ENCODE measurements at places on chromosomes 1 and 21. TPM values are rescaled to one million over a fixed set of nuclear protein-coding genes. Genes with fewer than 3 reads are reported as not detected.

LCE1A gene
- total RNA-seq: not detected

CD5L gene
- not detected for total RNA-seq

CR1L gene
- total RNA-seq: not detected

DNA sequence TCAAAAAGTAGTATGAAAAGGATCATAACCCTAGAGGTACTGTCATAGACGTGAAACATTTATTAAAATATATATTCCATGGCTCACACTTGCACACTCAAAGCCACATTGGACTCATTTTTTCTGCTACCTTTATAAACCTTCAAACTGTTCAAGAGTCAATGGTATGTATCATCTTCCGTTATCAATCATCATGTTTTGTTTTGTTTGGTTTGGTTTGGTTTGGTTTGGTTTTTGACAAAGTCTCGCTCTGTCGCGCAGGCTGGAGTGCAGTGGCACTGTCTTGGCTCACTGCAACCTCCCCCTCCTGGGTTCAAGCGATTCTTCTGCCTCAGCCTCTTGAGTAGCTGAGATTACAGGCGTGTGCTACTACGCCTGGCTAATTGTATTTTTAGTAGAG, 1.8 kb downstream of the IFNAR2 start:
- DNase-seq: no peak

GRCh38 chr1:22365331-22366295, 86.0 kb upstream of the ZBTB40 start:
- no peak for DNase-seq

TBCE gene
- 26.7 TPM for total RNA-seq

DNA sequence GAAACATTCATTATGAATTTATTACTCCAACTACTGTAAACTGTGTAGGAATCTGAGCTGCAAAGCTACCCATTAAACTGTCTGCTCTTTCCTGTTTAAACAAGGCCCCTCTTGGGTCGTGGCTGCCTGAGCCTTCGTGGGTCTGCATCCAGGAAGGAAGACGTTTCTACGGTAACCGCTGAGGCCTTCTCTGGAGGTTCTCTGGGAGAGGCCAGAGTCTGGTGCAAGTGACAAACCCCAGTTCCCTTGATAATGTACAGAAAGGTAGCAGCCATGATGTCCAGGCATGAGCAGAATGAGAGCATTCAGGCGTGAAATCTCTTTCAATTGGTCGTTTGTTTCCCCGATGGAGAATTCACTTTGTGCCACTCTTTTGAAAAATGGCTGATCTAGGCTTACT, 350.2 kb downstream of the PLPP3 start:
- no peak for DNase-seq

GRCh38 chr1:70038025-70038424, 167.4 kb downstream of the LRRC40 start:
- no peak for DNase-seq

- DNase-seq: peak; percentile 2
Measured at GRCh38 chr1:108053270-108054013, 88.5 kb upstream of the VAV3 start.

DNA sequence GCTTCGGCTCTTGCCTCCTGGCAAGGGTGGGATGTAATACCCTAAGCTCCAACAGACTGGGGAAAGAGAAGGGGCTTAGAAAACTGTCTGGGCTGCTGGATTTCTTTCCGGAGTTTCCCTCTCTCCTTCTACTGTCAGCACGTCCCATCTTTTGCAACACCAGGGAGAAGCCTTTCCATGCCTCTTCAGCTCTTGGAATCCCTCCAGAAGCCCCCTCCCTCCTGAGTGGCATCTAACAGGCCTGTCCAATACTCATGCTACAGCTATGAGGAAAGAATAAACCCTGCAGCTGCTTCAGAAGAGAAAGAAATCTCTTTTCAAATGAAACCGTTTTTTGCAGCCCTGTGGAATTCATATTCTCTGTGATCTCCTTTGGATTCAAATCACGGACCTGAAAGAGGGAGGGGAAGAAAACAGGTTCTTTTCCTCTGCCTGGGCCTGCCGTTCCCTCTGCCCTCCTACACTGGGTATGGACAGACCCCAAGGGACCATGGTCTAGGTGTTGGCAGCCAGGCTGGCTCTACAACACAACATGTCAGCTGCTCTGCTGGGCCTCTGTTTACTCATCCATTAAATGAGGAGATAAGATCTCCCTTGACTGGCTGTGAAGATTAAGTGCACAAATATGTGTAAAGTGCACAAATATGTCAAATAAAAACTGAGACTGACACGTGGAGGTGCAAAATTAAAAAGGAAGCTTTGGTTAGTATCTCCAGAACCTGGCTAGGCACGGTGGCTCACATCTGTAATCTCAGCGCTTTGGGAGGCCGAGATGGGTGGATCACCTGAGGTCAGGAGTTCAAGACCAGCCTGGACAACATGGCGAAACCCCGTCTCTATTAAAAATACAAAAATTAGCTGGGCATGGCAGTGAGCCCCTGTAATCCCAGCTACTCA, 6.0 kb upstream of the CAPN2 start:
- DNase-seq: peak; percentile 96

DNA sequence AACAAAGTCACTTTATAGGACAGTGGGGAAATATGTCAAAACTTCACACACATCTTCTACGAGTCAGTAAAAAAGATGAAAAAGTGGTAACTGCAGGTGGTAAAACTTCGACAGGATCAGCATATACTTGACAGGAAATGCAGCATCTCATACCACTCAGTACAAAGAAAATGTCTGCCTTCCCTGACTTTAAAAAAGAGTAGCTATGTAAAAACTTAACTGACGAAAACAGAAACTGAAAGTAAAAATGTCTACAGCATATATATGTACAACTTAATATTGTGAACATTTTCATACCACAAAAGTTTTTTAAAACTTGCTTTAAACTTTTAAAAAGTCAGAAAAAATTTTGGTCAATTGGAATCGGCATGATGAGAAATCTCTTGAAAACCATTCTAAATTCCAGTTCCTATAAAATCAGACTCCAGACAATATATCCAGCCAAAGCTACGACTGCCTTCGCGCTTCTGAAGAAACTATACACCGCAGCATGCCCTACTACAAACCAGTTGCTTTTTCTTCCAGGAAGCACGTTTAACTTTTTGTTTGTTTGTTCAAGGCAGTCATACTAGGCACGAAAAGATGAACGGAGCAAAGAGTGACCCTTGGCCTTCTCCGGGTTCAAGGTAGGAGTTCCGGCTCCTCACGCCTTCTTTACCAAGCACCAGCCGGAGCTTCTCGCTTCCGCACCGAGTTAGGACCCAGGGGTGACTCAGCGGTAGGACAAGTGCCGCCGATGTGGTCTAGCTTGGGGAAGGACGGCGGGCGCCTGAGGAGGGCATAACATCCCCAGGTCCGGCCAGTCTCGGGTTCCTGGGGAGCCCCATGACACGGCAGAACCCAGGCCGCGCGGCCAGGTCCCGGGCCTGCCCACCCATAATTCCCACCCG, 612 bp downstream of the PSMA5 start:
- peak; percentile 53 for DNase-seq

HSPB7 gene
- total RNA-seq: 0.56 TPM

- peak; percentile 11 for DNase-seq
Measured at GRCh38 chr21:45891388-45892155, 90.0 kb upstream of the COL6A1 start.

NCDN gene
- 9.7 TPM for total RNA-seq

EFNA3 gene
- 0.56 TPM for total RNA-seq

CLCA2 gene
- total RNA-seq: 0.18 TPM

IRF6 gene
- 2.9 TPM for total RNA-seq

GRCh38 chr1:44012404-44012803, 18.9 kb downstream of the SLC6A9 start:
- DNase-seq: no peak

- DNase-seq: peak; percentile 49
Measured at GRCh38 chr1:219201656-219202055, 28.0 kb downstream of the LYPLAL1 start.

DNA sequence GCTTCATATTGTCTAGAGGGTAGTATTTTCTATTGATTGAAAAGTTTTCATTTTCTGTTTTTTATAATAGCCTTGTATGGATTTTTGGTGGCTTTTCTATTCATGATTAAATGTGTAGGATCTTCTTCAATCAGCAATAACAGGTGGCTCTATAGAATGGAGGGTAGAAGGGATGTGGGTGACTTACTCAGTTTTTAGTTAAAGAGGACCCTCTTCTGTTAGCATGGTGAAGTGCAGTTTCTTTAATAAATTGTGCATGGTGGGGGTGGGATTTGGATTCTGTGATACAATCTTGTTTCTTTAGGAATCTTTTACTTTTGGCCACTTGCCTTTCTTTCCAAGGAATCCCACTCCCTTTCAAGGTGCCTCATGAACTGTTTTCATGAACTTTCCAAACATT, 64.7 kb downstream of the SLC35A3 start:
- DNase-seq: peak; percentile 38

KCNK1 gene
- 0.90 TPM for total RNA-seq

CD101 gene
- not detected for total RNA-seq

EDARADD gene
- not detected for total RNA-seq

MPL gene
- not detected for total RNA-seq

- peak; percentile 37 for DNase-seq
Measured at GRCh38 chr1:23118957-23119792, 49.5 kb downstream of the LUZP1 start.

DNA sequence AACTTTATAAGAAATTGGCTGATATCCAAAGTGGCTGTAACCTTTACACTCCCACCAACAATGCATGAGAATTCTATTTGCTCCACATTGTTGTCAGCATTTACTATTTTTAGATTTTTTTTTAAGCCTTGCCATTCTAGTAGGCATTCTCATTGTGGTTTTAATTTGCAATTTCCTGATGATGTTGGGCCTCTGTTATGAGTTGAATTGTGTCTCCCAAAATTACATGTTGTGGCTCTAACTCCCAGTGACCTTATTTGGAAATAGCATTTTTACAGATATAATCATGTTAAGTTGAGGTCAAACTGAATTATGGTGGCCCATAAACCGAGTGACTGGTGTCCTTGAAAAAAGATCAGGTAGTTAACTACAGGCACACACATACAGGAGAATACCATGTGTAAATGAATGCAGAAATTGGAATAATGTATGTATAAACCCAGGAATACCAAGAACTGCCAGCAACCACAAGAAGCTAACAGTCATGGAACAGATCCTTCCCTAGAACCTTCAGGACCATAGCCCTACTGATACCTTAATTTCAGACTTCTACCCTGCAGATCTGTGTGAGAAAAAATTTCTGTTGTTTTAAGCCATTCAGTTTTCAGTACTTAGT, 348.8 kb upstream of the DAB1 start:
- no peak for DNase-seq

DISP1 gene
- total RNA-seq: 4.7 TPM

UBE2U gene
- total RNA-seq: not detected

DNA sequence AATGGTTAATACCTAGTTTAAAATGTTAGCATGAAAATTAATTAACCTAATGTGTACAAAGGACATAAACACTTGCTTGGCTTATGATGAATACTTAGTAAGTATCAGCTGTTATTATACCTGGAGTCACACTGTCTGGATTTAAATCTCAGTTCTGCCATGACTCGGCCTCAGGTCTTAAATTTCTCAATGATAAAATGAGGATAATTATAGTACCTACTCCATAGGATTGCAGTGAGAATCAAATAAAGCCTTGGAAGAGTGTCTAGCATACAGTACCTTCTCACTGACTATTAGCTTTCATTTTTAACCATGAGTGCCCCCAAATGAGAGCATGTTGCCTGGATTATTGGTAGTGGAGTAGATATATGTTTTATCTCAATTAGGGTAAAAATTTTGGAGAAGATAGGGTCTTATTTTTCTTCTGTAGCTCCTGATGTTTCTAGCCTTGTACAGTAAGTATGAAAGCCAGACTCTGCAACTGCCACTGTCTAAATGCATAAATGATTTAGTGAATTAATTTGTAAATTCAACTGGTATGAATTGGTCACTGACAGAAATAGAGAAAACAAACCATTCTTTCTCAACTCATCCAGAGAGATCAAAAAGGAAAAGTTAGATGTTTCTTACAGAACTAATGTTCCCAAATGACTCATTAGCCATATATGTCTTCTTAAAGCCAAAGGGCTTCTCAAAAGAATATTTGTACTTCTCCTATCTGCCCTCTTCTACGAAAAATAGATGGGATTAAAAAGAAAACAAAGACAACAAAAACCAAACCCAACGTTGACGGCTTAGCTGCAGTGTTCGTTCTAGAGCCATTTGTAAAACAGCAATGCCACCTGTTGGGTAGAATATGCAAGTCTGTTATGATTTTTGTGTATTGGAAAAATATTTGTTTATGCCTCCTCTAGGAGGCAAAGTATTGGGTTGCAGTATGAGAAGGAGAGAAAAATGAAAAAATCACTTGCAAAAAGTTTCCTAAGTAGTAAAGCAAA, 53.8 kb upstream of the MROH9 start:
- peak; percentile 42 for DNase-seq

DNA sequence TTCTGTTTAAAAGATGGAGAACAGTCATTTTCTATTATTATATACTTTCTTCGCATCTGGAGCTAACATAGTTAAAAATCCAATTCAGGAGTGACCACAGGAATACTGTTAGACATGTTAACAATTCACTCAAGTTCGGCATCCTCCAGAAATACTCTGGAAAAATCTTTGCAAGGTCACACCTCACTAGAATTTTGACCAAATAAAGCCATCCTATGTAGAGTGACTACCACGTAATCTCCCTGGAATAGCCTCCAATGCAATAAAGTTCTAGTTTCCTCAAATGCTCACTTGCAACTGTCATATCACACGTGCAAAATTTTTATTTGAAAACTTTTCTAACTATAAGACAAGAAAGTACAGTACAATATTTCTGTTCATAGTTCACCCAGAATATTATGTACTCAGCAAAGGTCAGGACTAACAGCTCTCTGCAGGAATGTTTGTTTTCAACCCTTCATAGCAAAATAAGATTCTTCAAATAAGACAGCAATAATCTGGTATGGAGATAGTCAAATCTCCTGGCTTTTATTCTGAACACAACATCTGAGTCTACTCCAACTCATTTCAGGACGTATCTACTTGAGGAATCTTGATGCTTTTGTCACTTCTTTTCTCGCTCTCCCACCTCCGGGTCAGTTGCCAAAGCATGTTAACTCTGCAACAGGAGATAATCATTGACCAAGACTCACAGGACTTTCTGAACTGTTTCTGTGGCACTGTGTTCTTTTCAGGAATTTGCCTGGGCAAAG, 82.6 kb downstream of the GDAP2 start:
- no peak for DNase-seq

DNA sequence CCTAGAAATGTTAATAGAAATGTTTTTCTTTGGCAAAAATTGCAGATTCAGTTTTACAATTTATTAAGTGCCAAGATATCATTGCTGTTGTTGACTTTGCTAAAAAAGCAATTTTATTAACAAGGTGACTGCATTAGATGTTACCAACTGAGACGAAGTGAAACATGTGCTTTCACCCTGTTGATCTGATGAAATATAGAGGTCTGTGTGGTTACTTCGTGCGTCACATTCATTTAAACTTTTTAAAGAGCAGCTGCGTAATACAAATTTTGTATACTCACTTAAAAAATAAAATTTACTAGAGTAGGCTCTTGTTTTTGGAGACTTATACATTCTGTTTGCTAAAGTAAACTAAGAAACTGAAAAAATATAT, 465.7 kb downstream of the USP25 start:
- DNase-seq: peak; percentile 70

LBR gene
- 37.5 TPM for total RNA-seq
